A549 (cell line): ENCODE measurements at places on chromosomes 12 and 14. TPM values are rescaled to one million over a fixed set of nuclear protein-coding genes. Genes with fewer than 3 reads are reported as not detected.

DNA sequence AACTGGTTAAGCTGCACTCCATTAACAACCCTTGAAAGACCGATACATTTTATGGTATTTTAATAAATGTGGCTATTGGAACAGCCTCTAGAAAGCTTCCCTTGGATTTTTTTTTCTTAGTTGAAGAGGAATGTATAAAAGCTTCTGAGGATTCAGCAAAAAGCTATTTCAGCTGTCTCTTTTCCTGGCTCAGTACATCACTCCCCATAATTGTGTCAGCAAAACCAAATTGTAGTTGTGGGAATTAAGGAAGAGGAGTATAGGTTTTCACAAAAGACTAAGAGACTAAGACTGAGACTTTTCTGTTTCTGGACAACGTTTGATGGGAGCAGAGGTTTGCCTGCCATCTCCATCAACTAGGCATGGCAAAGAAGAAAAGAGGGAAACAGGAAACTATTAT is 106.5 kb downstream of the C12orf50 start:
- no peak for DNase-seq

Gene TMCC3
- 0.42 to 0.57 TPM (median 0.50 TPM) in 3 replicates for polyA plus RNA-seq

Gene PRR4
- 1.6 to 2.5 TPM (median 2.2 TPM) in 3 replicates for polyA plus RNA-seq

- no peak for DNase-seq
Observed at GRCh38 chr14:100818221-100818699, 7.7 kb upstream of the MEG3 start.

- DNase-seq = no peak
Observed at GRCh38 chr12:47785887-47786661, 13.0 kb downstream of the SLC48A1 start.
